Aorta (tissue), 5 donors: ENCODE measurements at places on chromosomes 4 and X. TPM values are rescaled to one million over a fixed set of nuclear protein-coding genes. Genes with fewer than 3 reads are reported as not detected.

- H3K27me3 ChIP-seq, result no peaks in the 10 kb centered on the region
- H3K36me3 ChIP-seq, result no peaks in the 10 kb centered on the region
- no peaks in the 10 kb centered on the region for H3K4me1 ChIP-seq
- H3K4me3 ChIP-seq, result no peak overlapping the region
Measured at GRCh38 chrX:153319295-153320046, 2.1 kb downstream of the PNMA6F start.

Gene UGT2B10
- not detected for total RNA-seq

DNA sequence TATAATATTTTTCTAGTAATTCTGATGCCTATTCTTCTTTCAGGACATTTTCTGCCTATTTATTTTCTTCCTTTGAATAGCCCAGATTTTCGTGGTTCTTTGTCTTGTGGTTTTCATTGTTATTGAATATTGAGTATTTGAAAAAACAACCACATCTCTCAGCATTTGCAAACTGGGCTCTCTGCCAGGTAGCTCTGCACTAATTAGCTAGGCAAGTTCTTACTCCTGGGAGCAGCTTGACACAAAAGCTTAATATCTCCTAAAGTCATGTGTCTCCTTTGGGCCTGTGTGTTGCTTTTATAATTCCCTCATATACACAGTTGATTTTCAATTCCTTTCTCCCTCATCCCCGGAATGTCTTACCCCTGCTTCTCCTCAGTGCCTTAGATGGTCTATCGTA, 413.5 kb upstream of the GRIA3 start:
- DNase-seq, result no peak
- no peak overlapping the region for H3K4me3 ChIP-seq
- no peaks in the 10 kb centered on the region for H3K27me3 ChIP-seq
- H3K27ac ChIP-seq, result no peak overlapping the region
- H3K36me3 ChIP-seq, result no peaks in the 10 kb centered on the region

Gene SMARCA1
- 50.7 TPM for total RNA-seq

Gene PF4V1
- total RNA-seq, result 0.88 TPM

GRCh38 chr4:70704931-70705182, 16.5 kb downstream of the UTP3 start:
- H3K36me3 ChIP-seq, result no peaks in the 10 kb centered on the region
- no peak for DNase-seq
- peaks cover 7% of the 10 kb centered on the region for H3K4me1 ChIP-seq
- peak overlapping the region; percentile 92 for H3K4me3 ChIP-seq

- H3K4me3 ChIP-seq, result no peak overlapping the region
- no peaks in the 10 kb centered on the region for H3K36me3 ChIP-seq
- peak overlapping the region; percentile 37 for H3K27ac ChIP-seq
- DNase-seq, result no peak
- H3K4me1 ChIP-seq, result peaks cover 5% of the 10 kb centered on the region
Measured at GRCh38 chr4:40967550-40967949, 217.8 kb downstream of the NSUN7 start.

Gene MAGEB2
- not detected for total RNA-seq

GRCh38 chr4:127788517-127788916, 6.4 kb downstream of the HSPA4L start:
- no peaks in the 10 kb centered on the region for H3K27me3 ChIP-seq
- H3K36me3 ChIP-seq, result no peaks in the 10 kb centered on the region
- no peak for DNase-seq
- H3K4me1 ChIP-seq, result no peaks in the 10 kb centered on the region
- no peak overlapping the region for H3K27ac ChIP-seq

GRCh38 chr4:67550451-67550850, 5.1 kb upstream of the CENPC start:
- no peaks in the 10 kb centered on the region for H3K27me3 ChIP-seq
- DNase-seq, result no peak
- no peak overlapping the region for H3K4me3 ChIP-seq
- H3K4me1 ChIP-seq, result no peaks in the 10 kb centered on the region
- H3K27ac ChIP-seq, result no peak overlapping the region

DNA sequence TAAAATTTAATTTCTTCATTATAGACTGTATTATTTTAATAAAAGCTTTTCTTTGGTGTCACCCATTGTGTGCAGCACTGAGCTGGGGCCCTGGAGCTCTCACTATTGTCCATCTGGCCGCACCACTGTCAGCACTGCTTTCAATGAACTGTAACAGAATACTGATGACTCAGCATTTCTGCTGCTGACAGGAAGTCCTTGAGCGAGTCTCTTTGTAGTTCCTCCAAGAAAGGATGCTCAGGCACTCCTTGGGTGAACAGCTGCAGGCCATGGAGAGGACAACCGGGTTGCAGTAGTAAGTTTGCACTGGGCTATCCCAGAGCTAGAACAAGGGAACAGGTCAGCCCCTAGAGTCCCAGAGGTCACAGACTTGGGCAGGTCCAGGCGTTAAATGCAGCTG, 81.6 kb downstream of the SORBS2 start:
- no peak overlapping the region for H3K4me3 ChIP-seq
- no peaks in the 10 kb centered on the region for H3K27me3 ChIP-seq
- peaks cover 9% of the 10 kb centered on the region for H3K4me1 ChIP-seq
- H3K36me3 ChIP-seq, result no peaks in the 10 kb centered on the region
- H3K27ac ChIP-seq, result peak overlapping the region; percentile 96
- DNase-seq, result no peak
